Hindlimb muscle (tissue), 1 donor: ENCODE measurements at places on chromosomes 7 and 10.

- DNase-seq: no peak
These were observed 3.0 kb downstream of the NOD1 start for GRCh38 chr7:30475580-30475979.

- DNase-seq: no peak
These were observed 57.1 kb downstream of the STEAP1B start for GRCh38 chr7:22442882-22443369.

- DNase-seq: no peak
These were observed 53.8 kb upstream of the ADRA2A start for GRCh38 chr10:111023060-111023459.

DNA sequence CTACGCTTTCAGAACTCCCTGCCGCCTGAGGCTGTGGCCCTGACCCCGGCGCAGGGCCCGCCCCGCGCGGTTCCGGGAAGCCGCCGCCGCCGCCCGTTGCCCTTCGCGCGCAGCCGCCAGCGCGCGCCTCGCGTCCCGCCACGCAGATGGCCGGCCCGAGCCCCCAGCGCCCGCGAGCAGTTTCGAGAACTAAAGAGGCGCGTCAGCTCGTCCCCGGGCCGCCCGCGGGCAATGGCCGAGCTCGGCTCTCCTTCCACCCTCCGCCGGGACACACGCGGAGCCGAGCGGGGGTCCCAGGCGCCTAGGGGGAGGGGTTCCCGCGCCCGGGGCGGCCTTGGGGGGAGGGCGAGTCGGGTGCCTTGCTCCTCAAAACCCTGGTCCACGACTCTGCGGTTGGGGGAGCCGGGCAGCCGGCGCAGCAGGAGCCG is 1.8 kb downstream of the HNRNPF start:
- DNase-seq: peak; percentile 72

DNA sequence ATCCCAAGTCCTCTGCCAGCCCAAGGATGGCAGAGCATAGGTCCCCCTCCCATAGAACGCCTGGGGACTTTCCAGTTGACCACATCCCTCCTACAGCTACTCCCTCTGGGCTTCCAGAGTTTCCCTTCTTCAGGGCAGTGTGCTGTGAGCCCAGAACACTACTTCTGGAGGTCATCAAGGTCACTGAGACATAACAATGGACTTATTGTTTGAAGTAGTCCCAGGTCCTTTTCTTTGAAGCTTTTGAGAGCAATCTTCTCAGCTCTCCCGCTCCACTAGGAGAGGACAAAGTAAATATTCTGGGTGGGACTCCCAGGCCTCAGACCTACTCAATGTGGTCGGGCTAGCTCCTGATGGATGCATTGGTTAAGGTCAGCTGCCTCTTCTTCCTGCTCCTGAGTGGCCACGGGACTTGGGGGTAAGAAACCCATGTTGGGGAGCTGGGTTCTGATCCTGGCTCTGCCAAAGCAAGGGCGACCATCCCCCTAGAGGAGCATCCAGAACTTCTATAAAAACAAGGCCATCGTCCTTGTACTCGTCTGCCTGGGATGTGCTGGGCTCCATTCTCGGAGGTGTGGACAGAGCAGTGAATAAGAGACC is 83.5 kb upstream of the DDC start:
- DNase-seq: no peak

DNA sequence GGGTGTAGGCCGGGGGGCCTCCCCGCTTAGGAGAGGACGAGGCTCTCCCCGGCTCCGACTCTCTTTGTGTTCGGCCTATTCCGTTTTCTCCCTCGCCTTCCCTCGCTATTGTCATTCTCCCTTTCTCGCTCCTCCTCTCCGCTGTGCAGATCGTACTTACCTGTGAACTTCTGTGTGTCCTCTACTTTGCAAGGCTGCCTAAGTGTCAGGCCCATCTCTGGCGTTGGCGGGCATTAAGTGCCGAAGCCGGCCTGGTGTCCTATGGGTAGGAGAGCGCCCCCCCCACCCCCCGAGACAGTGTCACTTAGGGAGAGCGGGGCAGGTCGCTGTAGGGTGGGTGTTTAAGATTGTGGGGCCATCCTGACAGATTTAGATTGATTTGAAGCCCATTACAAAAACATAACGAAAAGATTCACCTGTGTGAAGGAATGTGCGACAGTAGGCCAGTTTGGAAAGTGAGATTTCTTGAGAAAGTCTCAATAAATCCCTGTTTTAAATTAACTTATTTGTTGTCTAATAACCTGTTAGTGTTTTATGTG is 579 bp downstream of the RBM33 start:
- DNase-seq: peak; percentile 43

GRCh38 chr7:1954366-1955004 is 278.3 kb downstream of the MAD1L1 start:
- no peak for DNase-seq

DNA sequence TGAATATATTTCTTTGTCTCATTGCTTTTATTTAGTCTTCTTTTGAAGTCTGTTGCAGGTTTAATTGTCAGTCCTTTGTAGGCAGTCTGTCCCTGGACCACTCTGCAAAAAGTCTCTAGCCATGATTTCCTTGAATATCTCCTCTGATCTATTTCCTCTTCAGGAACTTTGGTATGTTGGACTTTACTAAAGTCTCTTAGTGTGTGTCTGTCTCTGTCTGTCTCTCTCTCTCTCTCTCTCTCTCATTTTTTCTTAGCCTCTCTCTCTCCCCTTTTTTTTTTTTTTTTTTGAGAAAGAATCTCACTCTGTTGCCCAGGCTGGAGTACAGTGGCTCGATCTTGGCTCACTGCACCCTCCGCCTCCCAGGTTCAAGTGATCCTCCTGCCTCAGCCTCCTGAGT is 57.5 kb downstream of the ADD3 start:
- no peak for DNase-seq

GRCh38 chr7:46206476-46207060 is 285.5 kb upstream of the IGFBP3 start:
- no peak for DNase-seq

DNA sequence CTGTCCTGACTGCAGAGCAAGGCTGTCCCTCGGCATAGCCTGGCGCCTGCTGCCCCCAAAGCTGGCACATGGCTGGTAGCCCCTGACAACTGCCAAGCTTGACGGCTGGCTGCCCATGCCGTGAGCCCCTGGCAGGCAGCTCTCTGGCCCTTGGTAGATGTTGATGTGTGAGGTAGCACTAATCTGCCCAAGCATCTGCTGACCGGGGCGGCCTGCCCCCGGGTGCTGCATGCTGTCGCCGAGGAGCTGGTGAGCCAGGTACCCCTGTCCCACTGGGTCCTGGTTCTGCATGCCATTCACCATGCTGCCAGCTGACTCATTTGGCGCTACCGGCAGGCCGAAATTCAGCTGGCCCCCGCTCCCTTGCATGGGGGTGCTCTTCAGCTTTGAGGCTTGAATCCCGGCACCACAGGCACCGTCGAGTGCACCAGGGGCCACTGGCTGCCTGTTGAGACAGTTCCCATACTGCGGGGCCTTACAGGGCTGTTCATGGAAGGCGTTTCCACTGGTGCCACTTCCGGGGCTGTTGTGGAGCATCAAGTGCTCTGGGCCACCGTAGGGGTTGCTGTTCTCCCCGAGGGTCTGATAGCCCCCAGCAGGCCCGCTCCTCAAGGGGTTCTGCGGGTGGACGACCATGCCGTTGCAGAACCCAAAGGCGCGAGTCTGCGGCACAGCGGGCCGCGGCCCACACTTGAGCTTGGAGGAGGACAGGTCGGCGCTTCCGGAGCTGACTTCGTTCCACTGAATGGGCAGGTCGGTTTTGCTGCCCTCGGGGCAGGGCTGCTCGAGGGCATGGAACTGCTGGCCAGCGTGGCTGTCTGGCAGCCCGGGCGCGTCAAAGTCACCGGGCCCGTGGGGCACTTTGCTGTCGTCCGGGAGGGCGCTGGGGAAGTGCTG is 262.2 kb upstream of the INHBA start:
- DNase-seq: no peak

GRCh38 chr7:49635800-49636199 is 137.6 kb upstream of the VWC2 start:
- DNase-seq: no peak

DNA sequence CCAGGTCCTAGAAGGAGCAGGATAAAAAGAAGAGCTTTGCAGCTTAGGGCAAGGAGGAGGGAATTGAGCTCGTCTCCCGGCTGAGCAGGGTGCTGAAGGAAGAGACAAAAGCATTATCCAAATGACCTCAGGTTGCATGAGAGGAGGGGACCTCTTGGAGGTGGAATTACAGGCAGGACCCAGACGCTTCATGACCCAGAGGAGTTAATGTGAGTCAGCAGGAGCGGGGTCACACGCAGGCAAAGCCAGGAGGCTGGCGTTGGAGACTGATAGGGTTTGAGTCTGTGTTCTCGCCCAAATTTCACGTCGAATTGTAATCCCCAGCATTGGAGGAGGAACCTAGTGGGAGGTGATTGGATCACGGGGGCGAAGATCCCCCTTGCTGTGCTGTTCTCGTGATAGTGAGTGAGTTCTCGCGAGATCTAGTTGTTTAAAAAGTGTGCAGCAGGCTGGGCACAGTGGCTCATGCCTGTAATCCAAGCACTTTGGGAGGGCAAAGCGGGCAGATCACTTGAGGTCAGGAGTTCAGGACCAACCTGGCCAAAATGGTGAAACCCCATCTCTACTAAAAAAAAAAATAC is 63.7 kb upstream of the AUTS2 start:
- DNase-seq: no peak

DNA sequence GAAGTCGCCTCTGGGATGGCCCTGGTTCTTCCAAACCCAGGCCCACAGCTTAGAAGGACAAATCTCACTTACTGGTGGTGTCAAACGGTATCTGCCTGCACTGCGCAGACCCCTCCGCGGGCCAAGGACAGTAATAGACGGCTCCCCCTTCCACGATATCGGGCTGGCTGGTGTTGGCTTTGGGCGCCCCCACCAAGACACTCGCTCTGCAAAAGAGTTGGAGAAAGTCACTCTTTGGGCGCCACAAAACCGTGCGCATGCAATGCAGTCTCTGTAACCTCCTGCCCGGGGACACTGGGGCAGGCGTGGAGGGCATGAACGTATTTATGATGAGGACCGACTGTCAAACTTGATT is 1.1 kb downstream of the ITGA8 start:
- no peak for DNase-seq

DNA sequence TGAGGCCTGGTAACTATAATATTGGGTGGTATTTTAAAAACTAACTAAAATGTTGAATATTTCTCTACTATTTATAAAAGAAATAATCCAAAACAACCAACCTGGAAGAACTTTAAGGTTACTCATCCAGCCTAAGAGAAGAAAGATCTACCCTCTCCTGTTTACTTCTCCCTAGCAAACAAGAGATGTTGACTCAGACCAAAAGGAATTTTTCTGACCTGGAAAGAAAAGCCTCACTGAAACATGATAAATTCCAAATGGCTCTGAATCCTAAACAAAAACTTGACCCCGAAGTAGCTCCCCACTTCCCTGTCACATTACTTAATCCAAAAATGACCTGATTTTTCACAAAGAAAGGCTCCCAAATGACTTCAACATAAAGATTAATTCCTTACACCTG is 101.2 kb downstream of the PARD3 start:
- no peak for DNase-seq

DNA sequence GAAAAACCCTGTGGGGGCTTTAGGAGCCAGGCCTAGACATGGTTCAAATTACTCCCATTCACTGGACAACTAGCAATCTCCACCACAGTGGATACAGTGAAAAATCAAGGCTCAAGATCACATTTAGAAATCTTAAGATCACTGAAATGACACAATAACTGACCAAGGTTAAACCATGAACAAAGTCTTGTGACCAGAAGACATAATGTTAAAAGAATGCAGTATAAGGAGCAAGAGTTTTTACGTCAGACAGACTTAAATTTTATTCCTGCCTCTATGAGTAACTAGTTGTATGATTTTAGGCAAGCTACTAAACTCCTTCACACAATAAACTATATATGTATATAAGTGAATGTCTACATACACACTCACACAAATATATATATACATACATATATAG is 68.5 kb downstream of the MICU1 start:
- DNase-seq: no peak

- no peak for DNase-seq
These were observed 87.7 kb downstream of the ST7 start for GRCh38 chr7:117041007-117041406.

- DNase-seq: peak; percentile 88
These were observed 9.5 kb downstream of the SEPHS1 start for GRCh38 chr10:13338390-13339110.

DNA sequence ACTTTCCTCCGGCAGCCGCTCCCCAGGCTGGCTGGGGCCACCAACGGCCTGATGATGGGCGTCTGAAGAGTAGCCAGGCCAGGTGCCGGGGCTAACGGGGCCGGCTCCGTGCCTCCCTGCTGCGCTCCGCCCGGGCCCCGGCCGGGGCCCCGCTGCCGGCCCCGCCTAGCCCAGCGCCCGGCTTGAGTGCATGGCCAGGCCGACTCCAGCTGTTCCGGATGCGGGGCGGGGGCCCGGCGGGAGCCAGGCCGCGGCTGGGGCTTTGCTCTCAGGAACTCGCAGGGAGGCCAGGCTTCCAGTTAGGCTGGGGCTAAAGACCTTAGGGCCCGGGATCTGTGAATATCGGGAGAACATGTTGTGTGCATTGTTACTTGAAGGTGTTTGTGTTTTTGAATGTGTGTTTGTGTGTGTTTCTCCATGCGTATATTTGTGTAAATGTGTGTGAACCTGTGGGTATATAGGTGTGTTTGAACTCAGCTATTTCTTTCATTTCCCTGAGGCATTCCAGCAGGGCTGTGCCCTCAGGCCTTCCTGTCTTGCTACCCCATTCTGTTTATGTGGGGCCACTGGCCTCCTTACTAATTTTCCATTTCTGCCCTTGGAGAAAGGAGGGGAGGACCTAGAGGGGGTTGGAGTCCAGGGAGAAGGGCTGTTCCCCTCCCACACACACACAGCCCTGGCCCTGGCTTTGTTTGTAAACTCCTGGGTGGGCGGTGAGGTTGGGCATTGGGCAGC is 1.1 kb upstream of the LBX1 start:
- DNase-seq: no peak

DNA sequence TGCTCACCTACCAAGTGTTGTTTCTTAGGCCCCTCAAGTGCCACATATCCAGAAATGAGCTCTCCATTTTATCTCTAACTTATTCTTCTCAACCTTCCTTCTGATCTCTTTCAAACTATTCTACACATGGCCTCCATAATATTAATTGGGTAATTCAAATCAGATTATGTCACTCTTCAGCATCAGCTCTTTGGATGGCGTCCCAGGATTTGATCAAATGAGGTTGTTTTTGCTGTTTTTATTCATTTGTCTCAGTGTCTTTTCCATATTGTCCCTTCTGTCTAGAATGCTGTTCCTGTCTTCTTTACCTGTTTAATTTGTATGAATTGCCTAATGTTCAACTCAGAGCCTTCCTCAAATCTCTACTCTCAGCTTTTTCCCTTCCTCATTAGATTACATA is 234.6 kb upstream of the CXCL12 start:
- DNase-seq: no peak

DNA sequence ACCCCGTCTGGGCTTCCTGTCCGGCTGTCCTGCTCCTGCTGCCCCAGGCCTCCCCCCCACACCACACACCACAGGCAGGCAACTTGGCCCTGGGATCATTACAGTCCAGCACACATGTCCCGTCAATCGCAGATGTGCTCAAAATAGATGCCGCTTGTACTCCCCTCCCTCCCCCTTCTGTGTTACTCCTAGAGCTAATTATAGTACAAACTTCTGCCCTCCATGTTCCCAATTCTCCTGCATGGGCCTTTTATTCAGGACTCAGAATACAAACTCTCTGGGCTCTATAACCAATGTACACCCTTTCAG is at the start of gene SYNPO2L:
Gene SYNPO2L, minus strand, starts transcription at position 40 of the 309 bp plus-strand sequence. CDS start 107 bp downstream, outside the sequence.
- no peak for DNase-seq
